Femur (tissue), 1 donor: ENCODE measurements at places on chromosomes 5 and 9.

DNA sequence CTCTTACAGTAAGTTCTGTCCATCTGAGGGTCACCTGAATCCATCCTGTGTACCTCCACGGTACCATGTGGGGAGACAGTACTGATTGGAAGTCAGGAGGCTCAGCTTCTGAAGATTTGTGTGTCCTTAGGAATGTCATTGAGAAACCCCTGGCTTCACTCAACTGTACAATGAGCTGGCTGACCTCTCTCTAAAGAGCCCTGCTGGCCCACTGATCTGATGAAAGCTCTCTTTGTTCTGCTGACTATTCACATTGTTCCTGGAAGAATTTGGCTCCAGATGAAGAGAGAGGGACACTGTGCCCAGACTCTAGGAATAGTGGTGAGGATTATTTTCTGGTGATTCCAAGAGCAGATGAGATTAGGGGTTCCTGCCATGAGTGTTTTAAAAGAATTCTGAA lies 141.2 kb downstream of the LURAP1L start:
- no peak for DNase-seq

DNA sequence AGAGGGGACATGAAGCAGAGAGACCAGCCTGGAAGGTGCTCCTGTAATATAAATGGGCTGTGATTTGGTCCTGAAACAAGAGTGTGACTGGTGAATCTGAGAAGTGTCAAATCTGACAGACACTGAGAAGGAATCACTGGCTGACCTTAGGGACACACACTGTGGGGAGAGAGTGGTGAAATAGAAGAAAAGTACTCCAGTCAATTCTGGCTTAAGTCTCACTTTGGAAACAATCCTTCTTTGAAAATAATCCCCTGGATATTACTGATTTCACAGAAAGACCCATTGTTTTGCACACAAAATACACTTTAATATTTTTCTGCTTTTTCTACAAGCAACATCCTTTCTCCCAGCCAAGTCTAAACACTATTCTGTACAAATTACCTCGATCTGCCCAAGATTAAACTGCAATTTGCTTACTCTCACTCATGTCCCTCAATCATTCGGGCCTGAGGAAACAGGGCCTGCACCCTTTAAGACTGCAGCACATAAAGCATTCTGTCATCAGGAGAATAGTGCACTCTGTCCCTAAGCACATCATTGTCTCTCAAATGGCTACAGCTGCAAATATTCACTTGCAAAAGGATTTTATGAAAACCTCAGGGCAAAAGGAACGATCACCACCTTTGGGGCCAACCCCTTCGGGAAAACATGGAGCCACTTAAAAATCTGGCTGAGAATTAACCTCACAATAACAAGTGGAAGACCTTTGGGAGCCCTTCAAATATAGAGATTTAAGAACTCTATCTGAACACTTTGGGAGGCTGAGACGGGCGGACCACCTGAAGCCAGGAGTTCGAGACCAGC lies 68.6 kb downstream of the MAPKAP1 start:
- no peak for DNase-seq

GRCh38 chr5:6710070-6710469 lies 3.2 kb upstream of the TENT4A start:
- no peak for DNase-seq

DNA sequence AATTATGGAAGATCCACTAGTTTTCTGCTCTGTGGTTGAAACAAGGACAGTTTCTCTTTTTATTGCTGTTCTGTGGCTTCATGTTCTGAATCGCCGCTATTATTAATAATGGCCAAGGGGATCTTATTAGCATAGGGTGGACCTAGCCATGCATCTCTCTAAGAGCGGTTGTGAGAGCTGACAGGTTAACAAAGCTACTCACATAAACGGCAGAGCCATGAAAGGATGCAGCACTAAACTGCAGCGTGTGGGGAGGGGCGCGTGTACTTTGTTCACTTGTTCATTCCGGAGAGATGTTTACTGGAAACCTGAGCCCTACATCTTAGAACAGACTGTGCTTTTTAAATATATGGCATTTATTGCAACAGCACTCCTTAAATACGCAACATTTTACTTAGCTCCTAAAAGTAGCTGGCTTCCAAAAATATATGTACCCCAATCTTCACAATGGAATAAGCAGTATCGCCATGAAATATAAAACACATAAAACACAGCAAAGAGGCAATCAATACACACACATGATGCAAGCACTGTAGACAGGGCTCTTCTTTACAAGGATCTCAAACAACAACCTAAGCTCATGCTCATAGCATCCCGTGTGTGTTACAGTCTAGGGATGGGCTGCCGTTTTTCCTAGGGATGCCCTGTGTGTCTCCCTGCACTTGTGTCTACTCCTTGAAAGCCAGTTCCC lies 424.6 kb downstream of the MED10 start:
- no peak for DNase-seq

GRCh38 chr5:63959177-63959982 lies 2.9 kb downstream of the HTR1A start:
- DNase-seq = no peak

GRCh38 chr5:25020454-25020853 lies 375.7 kb upstream of the CDH10 start:
- no peak for DNase-seq

DNA sequence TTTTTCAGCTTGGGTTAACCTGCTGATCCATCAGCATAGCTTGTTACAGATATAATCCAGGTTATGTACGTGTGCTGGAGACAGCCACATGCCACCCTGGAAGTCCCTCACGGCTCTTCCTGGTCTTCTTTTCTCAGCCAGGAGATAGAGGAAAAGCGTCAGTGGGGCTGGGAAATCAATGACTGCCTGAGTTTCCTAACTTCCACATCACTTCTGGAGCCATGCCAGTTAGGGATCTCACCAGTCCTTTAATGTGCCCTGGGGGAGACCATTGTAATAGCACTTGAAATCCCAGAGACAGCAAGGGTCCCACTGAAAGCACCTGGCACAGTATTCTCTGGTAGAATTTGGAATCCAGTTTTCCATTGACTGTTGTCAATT lies 29.2 kb downstream of the ANXA2R start:
- no peak for DNase-seq

DNA sequence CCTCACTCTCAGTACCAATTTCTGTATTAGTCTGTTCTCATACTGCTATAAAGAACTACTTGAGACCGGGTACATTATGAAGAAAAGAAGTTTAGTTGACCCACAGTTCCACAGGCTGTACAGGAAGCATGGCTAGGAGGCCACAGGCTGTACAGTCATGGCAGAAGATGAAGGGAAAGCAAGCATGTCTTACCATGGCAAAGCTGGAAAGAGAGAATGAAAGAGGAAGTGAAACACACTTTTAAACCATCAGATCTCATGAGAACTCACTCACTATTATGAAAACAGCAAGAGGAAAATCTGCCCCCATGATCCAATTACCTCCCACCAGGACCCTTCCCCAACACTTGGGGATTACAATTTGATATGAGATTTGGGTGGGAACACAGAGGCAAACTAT lies 698.8 kb downstream of the CDH9 start:
- DNase-seq = no peak

DNA sequence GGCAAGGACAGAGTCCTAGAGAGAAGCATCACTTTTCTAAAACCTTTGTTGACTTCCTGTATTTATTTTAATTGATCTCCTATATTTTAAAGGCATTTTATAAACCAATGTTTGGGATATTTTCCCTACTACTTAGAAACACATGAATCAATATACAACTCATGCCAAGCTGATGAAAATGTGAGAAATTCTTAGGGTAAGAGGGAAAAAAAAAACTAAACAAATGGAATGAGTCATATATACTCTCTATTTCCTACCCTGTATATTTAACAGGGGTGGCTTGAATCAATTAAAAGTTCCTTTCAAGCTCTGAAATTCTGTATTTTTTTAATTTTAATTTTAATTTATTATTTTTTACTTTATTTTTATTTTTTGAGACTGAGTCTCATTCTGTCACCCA lies 19.6 kb downstream of the BAAT start:
- DNase-seq = no peak

GRCh38 chr5:52983731-52984636 lies 5.2 kb upstream of the ITGA2 start:
- DNase-seq = no peak

GRCh38 chr9:6818292-6818922 lies 60.6 kb downstream of the KDM4C start:
- DNase-seq = no peak

DNA sequence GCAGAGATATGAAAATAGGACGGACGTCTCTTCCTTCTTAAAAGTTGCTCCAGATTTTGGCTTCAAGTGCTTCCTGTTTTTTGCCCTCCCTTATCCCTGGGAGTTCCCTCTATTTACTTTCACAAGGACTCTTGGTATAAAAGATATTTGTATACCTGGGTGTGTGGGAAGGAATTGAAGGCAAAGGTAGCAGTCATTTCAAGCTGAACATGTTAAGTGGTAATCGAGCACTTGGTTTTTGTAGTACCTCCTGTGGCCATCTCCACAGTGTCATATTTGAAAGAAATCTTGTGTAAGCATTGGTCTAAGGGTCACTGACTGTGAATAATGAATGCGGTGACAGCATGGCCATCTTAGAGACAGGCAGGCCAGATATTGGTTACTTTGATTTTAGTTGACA lies 593.6 kb downstream of the MTRR start:
- DNase-seq = no peak

GRCh38 chr5:39218482-39219402 lies 621 bp downstream of the FYB1 start:
- DNase-seq = peak; percentile 72

DNA sequence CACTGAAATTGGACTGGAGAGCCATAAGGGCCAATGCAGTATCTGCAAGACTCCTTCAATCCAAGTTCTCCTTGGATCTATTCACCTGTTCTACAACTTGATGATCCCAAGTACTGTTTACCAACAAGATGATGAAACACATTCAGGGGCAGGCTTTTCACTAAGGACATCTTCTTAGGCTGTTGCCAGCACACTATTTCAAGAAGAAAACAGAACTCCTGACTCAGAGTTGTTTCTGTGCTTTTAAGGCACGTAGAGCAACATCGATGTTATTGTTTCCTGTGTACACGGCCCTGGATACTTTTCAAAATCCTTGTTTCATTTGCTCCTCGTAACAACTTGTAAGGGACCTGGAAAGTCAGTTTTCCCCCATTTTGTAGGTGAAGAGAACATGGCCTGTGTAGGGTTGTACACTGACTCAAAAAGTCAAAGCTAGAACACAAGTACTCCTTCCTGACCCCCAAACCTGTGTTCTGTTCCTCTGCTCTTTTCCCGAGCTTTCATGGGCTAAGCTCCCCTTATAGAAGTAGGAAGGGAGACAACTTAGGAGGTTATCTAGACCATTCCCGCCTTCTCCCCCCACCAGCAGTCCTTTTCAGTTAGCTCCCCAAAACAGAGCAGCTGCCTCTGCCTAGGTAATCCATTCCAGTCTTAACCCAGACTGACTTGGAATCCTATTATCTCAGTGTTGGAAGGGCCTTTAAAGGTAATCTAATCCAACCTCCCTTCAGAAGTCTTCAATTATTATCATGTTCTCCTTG lies 5.2 kb upstream of the MGAT1 start:
- DNase-seq = no peak

DNA sequence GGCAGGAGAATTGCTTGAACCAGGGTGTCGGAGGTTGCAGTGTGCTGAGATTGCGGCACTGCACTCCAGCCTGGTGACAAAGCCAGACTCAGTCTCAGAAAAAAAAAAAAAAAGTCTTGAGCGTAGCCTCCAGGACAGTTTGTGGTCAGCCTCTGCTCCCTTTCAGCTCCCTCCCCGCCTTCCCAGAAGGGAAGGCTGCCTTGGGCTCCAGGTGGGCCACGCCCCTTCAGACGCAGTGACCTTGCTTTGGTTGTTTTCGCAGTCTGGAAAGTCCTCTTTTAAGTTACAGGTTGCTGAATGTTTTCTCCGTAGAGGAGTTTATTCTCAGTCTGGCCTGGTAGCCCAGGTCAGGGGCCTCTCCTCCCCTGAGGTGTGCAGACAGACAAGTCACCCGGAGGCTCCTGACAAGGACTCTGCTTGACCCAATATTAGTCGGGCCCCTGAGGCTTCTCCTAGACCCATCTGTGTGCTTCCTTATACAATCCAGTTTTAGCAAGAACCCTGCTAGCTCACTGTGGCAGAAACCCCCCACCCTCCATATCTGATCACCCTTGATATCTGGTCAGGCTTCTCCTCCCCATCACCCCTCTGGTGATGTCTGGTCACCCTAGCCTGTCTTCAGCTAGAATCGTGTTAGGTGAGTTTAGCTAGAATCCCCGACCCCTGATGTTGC lies 31.6 kb upstream of the N4BP3 start:
- DNase-seq = no peak

- DNase-seq = no peak
These were observed 16.7 kb downstream of the PIK3R1 start for GRCh38 chr5:68232277-68232676.

DNA sequence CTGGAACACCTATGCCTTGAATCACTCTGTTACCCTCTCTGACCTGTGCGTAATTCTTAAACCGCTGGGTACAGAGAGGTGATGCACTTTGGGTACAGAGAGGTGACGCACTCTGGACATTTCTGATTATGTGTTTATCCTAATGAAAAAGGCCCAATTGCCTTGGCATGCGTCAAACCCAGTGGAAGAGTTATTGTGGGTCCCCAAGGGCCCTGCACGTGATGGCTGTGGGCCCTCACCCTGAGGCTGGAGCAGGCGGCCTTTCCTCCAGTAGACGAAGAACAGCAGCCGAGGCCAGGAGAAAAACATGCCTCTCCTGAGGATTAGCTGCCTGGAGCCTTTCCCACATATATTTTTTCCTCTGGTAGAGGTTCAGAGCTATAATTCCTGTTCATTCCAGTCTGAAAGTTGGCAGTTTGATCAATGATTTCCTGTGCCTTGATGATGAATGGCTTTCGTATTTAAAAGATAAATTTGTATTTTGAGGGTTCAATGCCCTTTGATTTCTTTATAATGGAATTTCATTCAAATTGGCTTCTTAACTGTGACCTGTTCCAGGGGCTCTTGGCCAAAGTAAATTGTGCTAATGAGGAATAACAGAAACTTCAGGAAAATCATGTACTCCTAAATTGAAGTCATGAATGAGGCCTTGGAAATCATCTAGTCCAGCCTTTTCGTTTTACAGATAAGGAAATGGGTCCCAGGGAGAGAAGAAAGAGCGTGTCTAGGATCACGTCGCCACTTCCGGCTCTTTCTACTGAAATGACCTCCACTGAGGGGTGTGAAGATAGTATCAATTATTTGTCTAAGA lies 22.8 kb downstream of the ACER2 start:
- DNase-seq = peak; percentile 59

DNA sequence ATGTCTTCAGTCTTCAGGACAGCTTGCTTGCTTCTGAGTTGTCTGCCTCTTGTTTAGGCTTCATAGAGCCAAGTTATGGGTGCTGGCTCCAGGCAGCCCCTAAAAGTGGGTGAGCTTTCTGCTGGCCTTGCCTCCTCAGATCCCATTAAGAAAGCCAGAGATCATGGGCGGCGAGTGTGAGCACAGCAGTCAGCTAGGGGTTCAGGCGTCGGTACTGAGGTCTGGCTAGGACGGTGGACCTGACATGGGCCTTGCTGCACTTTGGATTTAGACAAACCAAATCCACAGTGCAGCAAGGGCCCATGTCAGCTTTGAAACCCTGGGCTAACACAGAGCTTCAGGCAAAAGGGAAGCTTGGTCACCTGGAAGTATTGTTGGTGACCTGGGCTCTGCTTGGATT lies 17.6 kb downstream of the PSAT1 start:
- no peak for DNase-seq

- peak; percentile 53 for DNase-seq
These were observed 16.4 kb downstream of the RETREG1 start for GRCh38 chr5:16600397-16600796.
